ENCODE measurements at places on chromosomes 13 and 19.

- no peak for DNase-seq
Measured at GRCh38 chr13:100597253-100597652, 8.7 kb upstream of the GGACT start.

GRCh38 chr19:19652482-19653295, 9.2 kb upstream of the GMIP start:
- no peak for DNase-seq

- DNase-seq, result no peak
Measured at GRCh38 chr13:51935326-51936171, 73.8 kb downstream of the CCDC70 start.

- no peak for DNase-seq
Measured at GRCh38 chr19:40785526-40785925, 7.5 kb downstream of the RAB4B start.

GRCh38 chr13:27295096-27295495, 24.5 kb downstream of the RASL11A start:
- no peak for DNase-seq

DNA sequence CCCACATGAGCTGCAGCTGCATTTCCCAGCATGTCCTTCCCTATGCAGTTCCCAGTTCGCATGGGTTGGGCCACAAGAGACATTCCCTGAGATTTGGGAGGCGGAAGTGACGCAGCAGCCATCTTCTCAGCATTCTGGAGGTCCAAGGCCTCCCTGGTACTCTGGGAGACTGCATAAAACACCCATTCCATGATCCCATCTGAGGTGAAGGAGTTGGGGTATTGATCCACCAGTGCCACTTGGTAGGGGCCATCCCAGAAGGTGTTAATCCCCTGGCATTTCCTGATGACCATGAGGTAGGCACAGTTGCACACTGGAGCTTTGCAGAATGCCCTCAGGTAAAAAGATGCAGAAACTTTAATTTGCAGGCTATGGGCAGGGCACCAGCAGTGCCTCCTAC, 25.4 kb downstream of the POP4 start:
- no peak for DNase-seq

- no peak for DNase-seq
Measured at GRCh38 chr13:43136920-43137575, 113.7 kb downstream of the DNAJC15 start.

DNA sequence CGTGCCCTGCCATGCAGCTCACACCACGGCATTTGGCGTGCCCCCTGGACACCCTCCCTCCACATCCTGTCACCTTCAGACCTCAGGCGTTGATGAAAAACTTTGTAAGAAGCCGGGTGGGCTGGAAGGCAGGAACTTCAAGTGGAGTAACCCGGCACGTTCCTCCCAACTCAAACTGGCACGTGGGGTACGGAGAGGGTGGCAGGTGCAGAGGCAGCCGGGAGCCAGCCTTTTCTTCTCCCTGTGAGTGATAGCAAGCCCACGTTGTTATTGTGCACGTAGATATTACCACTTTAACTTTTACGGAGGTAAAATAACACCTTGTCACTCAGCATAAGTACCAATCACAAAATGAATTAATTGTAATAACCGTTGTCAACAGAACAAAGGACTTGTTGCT, 198.0 kb downstream of the ZNF536 start:
- DNase-seq, result no peak

DNA sequence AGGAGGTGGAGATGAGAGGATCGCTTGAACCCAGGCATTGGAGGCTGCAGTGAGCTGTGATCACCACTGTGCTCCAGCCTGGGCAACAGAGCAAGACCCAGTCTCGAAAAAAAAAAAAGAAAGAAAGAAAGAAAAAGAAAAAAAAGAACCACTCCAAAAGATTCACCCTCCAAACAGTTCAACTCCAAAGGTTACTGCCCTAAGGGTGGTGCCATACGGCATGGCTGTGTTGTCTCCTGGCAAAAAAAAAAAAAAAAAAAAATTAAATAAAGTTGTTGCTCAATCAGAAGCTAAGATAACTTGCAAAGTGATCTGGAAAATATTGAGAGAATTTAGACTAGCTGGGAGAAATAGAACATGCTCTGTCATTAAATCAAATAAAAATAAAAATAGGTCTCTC, 79.5 kb downstream of the KCTD15 start:
- no peak for DNase-seq

DNA sequence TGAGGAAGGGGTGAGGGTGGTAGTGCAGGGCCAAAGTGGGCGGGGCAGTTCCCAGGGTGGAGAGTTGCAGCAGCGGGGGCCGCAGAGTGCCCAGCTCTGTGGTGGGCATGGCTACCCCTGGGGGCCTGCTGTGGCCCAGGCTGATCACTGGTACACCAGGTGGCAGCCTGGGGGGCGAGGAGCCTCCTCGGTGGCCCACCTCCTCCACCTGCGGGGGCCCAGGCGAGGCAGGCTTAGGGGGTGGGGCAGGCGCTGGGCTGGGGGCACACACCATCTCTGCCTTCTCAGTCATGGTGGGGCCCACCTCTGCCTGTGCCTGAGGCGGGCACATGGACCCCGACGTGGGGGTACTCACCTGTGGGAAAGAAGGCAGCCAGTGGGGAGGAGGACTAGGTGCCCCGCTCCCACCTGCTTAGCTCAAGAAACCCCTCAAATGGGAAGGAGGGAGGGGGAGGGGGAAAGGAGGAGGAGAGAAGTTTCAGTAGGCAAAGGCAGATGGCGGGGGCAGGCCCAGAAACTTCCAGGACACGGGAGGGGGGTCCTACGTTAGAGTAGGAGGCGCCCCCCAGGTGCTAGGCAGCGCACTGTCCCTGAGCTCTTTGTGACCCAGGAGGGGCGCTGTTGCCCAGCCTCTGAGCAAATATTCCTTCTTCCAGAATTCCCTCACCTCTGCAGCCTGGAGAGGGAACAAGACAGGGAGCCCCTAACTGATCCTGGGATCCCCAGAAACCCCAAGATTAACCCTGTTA, 1.6 kb downstream of the LYL1 start:
- no peak for DNase-seq

All from AG09309 (cell line).